ENCODE measurements at places on chromosomes 5 and 9.

DNA sequence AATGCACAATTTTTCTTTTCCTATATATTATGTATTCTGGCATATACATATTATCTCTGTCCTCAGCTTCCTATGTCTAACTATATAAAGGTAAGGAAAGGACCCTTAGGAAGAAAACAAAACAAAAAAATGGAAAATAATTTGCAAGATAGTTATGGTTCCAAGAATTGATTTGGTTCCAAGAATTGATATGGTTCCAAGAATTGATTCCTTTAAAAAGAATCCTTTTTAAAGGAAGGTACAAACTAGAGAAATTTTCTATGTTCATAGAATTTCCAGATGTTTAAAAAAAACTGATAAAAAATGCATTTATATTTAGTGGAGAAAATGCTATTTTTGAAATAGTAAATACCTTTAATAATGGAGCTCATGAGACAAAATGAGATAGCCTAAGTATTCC is 12.1 kb downstream of the LYRM7 start:
- DNase-seq, result peak; percentile 82

- no peak for DNase-seq
Measured at GRCh38 chr5:10265245-10266109, 15.4 kb downstream of the CCT5 start.

- no peak for DNase-seq
Measured at GRCh38 chr9:87343816-87344430, 153.7 kb upstream of the DAPK1 start.

DNA sequence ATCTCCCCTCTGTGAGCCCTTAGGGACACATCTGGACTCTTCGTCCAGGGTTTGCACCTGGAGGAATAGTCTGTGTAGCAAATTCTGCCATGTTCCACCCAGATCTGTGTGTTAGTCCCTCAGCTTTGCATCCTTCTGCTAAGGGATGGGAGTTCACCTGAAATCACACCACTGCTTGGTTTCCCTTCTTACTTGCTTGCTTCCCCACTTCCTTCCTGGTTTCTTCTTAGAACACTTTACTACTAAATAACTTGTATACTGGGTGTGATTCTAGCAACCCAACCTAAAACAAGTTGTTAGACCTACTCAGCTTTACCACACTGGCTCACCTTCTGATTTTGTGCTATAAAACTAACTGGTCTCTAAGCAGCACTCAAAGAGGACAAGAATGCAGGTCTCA is 202.6 kb upstream of the MAP3K1 start:
- no peak for DNase-seq

DNA sequence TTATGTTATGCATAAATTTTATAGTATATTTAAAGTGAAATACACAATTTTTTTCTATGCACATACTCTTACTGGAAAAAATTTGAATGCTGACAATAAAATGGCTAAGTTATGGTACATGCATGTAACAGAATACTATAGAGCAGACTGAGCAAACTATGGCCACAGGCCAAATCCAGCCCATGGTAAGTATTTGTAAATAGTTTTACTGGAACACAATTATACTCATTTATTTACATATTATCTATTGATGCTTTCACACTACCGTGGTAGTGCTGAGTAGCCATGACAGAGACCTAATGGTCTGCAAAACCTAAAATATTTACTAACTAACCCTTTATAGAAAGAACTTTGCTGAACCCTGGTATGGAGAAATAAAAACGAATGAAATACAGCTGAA is 45.7 kb downstream of the TEX10 start:
- DNase-seq, result no peak

- DNase-seq, result peak; percentile 69
Measured at GRCh38 chr9:122370869-122371755, at the start of gene PTGS1. Gene PTGS1, plus strand, starts transcription at chr9:122371024. Its CDS starts 61 bp downstream, at chr9:122371085.

GRCh38 chr5:80215523-80215922 is 40.3 kb downstream of the SERINC5 start:
- no peak for DNase-seq

DNA sequence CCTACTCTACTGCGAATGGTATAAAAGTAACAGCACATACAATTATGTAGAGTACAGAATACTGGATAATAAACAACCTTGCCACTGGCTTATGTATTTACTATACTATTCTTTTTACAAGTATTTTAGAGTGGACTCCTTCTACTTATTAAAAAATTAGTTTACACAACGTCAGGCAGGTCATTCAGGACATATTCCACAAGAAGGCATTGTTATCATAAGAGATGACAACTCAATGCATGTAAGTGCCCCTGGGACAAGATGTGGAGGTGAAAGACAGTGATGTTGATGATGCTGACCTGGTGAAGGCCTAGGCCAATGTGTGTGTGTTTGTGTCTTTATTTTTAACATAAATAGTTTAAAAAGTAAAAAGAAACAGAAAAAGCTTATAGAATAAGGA is 421.7 kb downstream of the CDH12 start:
- DNase-seq, result no peak

GRCh38 chr9:33447799-33448553 is 583 bp upstream of the AQP3 start:
- DNase-seq, result no peak

DNA sequence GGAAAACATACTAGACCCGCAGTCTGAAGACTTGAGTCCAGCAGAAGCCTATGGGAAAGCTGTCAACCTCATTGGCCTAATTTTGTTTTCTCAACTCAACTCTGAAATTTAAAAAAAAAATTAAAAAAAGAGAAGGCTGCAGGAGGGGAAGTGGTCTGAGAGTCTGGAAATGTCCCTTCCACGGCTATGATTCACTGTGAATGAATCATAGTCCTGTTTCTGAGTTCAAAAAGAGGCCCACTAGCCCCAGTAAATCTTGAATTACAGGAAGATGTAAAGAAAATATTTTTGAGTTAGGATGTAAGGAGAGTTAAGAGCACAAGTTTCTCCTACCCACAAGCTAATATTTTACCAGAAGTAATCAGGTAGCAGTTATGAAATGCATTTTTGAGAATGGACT is 565.5 kb upstream of the DMAC1 start:
- no peak for DNase-seq

DNA sequence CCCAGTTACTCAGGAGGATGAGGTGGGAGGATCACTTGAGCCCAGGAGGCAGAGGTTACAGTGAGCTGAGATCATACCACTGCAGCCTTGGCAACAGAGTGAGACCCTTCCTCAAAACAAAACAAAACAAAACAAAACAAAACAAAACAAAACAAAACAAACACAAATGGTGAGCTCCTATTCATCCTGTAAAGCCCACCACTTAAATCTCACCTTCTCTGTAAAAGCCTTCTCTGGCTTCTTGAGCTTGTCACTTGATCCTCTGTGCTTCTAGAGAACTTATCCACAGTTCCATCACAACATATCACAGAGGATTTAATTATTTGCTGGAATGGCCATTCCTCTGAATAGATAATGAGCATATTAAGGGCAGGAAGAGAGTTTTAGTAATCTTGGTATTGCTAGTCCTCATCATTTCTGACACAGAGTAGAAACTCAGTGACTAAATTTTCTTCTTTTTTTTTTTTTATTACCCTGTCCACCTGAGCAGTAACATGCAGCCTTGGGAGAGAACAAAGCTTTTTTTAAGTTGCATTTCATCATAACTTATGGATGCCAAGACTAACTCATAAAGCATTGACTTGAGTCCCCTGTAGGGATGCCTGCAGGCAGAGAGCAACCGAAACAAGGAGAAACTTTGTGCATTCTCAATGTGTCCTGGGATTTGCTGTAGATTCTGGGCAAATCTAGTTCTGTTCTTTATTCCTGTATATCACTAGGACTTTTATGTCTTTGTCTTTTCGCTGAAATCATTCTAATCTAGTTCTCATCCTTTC is 13.0 kb upstream of the HSPA9 start:
- DNase-seq, result no peak

DNA sequence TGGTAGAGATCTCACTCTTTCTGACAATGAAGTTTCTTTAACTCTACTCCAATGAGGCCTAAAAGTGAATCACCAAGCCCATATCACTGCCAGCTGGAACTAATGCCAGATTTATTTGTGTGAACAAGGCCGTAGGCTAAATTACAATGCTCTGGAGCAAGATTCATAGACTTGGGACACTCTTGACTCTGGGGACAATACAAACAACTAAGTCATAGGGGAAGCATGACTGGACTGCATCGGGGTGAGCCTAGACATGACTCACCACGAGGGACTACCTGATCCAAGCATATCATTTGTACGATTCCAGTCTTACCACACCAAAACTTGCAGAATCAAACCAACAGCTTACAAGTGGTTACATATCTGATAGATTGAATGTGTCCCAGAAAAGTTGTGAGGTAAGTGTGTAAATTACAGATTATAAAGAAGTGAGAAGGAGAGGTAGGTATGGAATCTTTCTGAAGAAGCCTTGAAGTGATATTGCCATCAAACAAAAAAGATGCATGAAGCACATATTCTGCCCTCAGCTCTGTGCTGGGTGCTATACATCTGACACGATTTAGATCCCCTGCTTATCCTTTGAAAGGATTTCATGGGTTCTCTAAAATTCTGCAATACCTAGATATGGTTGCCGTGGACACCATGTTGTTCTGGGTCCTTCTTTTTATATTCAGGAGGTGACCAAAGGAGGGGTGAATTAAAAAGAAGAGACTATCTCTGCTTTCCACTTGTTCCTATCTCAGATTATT is 199.3 kb upstream of the PDE4D start:
- DNase-seq, result no peak

DNA sequence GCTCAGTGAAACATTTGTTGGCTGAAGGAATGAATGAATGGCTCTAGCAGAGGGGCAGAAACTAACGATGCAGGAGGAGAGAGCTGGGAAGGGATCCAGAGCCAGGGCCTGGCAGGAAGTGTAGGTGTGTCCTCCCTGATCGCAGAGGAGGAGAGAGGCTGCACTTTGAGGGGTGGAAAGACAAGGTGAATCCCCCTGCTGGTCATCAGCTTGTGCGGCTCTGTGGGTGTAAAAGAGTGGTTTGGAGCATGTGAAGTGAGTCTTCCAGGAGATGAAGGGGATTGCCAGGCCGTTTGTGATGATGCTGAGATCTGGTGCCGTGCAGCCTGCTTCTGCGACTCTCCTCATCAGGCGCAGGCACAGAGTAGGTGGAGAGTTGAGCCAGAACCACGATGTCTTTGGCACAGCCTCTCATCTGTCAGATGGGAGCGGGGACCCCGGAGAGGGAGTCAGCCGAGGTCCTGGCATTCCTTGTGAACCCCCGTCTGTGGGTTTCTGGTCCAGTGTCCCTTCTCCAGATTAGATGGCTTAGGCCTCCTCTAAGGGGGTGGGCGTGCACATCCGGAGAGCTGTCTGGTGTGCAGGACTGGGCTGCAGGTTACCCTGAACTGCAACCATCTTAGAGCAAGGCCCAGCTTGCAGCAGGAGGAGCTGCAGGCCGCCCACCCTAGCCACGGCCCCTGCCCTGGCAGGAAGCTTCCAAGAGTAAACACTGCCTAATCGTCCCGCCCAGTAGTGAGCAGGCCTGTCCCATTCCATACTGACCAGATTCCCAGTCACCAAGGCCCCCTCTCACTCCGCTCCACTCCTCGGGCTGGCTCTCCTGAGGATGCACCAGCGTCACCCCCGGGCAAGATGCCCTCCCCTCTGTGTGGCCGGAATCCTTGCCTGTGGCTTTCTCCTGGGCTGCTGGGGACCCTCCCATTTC is at the start of gene ADAMTS13:
ADAMTS13 (plus strand) TSS at position 753 of the 928 bp plus-strand sequence; CDS start at position 830, 77 bp downstream.
- DNase-seq, result peak; percentile 17

DNA sequence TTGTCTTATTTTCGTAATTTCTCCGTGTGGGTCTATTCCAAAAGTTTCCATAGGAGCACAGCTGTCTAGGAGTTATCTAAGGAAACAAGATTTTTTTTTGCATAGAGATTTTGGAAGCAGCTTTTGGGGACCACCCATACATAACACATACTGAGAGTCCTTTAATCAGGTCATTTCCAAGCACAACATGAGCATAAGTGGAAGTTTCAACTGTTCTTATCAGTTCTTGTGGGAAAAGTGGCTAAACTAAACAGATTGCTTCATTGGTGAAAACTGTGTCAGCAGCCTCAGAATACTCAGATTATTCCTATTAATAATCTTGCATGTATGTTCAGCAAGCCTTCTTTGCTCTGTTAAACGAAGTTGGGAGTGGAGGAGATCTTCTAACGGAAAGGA is 153.6 kb upstream of the TYRP1 start:
- no peak for DNase-seq

DNA sequence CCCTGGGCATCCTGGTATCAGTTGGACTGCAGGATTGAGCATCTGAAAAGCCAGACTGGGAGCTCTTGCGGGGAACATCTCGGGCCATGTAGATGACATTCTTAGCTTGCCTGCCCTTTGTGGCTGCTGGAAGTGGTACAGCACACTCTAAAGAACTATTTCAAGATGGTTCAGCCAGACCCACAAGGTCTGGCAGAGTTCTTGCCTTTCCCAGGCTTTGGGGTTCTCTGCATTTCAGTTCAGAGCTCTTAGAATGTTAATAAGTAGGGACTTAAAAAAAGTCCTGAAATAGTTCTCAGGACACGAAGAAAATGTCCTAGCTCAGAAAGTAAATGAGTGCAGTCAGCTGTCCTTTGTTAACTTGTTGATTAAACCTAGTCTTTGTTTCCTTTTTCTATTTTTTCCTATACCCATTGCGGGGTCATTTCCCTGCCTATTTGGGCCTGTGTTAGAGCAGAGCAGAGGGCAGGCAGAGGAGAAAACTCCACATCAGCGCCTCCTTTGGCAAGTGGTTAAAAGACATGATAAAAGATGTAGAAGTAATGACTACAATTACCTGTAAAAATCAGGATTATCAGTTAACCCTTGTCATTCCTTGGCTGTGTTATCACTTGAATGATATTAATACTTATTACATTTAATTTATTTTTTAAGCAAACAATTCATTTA is 291.5 kb downstream of the ZSWIM6 start:
- DNase-seq, result peak; percentile 31

DNA sequence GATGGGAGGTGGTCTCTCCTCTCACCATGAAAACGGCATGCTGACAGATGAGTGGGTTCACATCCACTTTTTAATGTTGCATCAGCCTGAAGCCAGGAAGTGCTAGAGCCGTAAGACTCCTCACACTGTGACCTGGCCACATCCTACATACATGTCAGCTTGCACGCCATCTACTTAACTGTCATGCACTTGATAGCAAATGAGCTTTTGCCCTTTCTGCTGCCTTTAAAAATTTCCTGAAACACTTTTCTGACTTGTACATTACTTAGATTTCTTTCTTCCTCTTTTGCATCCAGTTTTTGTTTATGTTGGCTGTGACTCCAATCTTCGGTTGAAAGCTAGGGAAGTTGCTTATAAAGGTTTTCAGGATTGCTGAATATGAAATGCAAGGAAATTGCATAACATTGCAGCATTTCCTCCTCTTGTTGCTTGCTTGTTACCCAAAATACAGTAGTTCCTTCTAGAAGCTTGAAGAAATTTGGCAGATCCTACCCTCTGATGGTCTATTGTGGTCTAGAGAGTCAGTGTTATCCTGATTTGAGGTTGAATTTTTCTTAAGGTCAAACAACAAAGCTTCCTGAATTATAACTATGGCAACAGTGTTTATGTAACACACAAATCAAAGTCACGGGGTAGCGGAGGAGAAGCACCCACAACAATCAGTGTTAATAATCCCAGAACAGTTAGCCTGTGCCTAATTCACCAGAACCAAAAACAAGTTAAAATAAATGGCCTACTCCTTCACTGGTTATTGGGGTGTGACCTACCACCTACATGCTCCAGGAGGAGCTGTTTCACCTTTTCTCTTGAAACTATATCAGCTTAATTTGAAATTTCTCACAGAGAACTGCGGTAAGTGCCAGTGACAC is 232.5 kb downstream of the ARHGAP26 start:
- peak; percentile 57 for DNase-seq

GRCh38 chr9:12666813-12667212 is 26.4 kb upstream of the TYRP1 start:
- DNase-seq, result no peak
